ENCODE measurements at places on chromosomes 5 and 9. TPM values are rescaled to one million over a fixed set of nuclear protein-coding genes. Genes with fewer than 3 reads are reported as not detected.

DNA sequence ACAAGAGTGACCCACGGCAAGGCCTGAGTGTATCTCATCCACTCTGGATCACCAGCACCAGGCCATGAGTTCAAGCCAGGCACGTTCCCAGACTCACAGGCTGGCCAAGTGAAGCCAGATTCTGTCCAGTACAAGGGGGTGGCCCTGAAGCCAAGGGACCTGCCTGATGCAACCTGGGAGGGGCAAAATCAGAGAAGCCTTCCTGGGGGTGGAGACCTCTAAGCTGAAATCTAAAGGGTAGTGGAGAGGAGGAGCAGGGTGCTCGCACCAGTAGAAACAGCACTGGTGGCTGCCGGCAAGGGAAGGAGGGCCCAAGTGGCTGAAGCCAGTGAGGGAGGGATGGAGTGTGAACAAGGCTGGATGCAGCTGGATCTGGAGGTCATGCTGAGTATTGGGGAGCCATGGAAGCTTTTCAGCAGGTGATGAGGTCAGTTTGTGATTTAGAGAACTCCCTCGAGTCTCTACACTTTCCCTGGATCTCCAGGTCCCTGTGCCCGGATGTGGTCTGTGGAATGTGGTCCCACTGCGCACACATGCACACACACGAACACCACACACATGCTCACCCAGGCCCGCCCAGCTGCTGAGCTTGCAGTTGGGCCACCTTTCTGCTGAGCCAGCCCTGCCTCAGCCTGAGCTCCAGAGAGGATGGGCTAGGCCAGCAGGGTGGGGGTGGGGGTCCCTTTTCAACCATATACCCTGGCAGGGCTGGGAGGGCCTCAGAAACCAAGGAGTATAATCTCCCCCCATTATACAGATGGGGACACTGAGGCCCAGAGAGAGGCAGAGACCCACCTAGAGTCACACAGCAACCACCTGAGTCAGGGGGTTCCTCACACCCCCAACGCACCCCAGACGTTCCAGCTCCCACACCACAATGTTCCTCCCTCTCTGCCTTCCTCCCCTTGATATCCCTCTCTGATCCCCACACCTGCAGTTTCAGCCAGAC, 1.6 kb downstream of the PIP5KL1 start:
- no peak for DNase-seq

DNA sequence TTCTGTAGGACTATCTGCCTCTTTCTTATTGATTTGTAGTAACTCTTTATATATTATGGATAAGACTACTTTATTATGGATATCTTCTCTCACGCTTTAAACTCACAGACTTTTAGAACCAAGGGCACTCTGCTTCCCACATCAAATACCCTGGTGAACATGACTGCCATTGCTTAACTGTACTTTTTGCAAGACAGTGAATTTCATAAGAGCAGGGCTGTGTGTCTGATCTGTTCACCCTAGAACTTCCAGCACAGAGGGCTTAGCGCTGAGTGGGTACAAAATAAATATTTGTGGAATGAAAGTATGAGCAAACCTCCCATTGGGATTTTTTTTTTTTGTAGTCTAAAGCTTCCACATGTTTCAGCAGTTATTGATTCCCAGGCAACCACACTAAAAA, 84.8 kb downstream of the CFAP77 start:
- DNase-seq = no peak

DNA sequence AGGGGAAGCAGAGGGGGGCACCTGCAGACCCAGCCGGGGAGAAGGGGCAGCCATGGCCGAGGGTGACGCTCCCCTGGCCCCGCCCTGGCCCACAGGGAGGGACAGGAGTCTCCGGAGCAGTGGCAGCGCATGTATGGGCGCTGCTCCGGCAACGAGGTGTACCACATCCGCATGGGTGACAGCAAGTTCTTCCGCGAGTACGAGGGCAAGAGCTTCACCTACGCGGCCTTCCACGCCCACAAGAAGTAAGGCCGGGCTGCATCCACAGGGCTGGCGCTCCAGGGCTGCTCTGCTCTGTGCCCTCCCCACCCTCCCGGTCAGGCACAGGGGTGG, 68.2 kb downstream of the KCNT1 start:
- no peak for DNase-seq

DNA sequence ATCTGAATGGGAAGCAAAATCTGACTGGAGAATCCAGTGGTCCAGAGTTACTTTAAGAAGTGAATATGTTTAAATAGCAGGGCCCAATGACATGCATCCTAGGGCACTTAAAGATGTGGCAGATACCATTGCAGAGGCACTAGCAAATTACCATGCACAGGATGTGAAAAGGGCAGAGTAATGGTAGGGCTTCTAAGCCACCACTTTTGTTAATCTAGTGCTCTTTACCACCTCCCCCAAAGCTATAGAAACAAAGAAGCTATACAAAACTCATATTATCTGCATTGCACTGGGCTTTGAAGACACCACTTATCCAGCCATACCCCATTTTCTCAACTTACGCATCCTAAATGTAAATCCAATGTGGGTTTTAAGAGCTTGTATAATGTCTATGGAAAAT, 81.2 kb downstream of the ZCCHC7 start:
- DNase-seq = no peak

- DNase-seq = no peak
Observed at GRCh38 chr5:86824637-86825036, 206.9 kb downstream of the COX7C start.

- DNase-seq = no peak
Observed at GRCh38 chr9:110864011-110864410, 174.3 kb downstream of the LPAR1 start.

DNA sequence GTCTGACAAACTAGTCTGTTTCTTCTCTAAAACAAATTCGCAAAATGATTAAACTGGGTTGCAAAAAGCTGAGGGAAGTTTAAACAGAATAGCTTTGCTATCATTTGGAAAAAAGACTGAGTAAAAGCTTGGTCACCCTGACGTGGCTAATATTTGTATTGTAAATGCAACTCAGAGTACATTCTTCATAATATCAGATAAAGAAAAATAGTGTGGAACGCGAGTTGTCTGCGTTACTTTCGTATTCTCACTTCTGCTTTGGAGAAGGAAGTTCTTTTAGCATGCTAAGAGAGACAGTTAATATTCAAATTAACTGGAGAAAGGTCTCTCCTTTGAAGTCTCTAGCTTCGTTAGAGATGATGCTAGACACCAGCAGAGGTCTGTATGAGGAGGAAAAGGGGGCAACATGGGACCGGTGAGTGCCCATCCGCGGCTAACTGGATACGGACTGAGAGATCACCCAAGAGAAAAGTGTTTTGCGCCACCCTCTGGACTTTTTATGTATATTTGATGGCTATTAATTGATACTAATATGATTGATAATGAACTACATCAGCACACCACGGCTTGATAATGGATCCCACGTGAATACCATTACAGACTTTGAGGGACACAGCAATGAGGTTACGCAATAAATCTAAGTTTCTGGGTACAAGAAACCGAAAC, 2.9 kb upstream of the CNTRL start:
- peak; percentile 12 for DNase-seq

- DNase-seq = no peak
Observed at GRCh38 chr5:124655921-124656511, 90.4 kb downstream of the ZNF608 start.

DNA sequence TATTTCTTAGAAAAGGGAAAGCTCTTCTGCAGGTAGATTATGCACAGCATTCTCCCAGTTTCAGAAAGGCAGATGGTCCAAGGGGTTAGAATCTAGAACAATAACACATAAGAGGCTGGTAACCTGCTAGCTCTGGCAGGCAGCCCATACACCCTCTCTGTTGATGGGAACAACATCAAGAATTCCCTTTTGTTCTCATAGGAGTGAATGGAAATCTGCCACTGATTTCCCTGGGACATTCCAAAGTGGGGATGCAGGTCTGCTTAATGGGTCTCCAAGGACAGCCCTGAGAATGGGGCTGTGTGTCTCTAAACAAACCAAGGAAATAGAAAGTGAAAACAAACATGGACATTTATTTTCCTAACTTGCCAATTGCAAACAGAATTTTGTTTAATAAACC, 456.8 kb downstream of the EBF1 start:
- DNase-seq = no peak

GRCh38 chr5:138762110-138762509, 8.9 kb downstream of the CTNNA1 start:
- no peak for DNase-seq

GRCh38 chr5:14776602-14777001, 95.0 kb downstream of the ANKH start:
- no peak for DNase-seq

GRCh38 chr5:115555084-115555633, 10.6 kb upstream of the FEM1C start:
- DNase-seq = no peak

- DNase-seq = no peak
Observed at GRCh38 chr5:115469904-115470516, 74.6 kb downstream of the FEM1C start.

GRCh38 chr9:116661037-116661954, 25.8 kb upstream of the TRIM32 start:
- DNase-seq = peak; percentile 56

DNA sequence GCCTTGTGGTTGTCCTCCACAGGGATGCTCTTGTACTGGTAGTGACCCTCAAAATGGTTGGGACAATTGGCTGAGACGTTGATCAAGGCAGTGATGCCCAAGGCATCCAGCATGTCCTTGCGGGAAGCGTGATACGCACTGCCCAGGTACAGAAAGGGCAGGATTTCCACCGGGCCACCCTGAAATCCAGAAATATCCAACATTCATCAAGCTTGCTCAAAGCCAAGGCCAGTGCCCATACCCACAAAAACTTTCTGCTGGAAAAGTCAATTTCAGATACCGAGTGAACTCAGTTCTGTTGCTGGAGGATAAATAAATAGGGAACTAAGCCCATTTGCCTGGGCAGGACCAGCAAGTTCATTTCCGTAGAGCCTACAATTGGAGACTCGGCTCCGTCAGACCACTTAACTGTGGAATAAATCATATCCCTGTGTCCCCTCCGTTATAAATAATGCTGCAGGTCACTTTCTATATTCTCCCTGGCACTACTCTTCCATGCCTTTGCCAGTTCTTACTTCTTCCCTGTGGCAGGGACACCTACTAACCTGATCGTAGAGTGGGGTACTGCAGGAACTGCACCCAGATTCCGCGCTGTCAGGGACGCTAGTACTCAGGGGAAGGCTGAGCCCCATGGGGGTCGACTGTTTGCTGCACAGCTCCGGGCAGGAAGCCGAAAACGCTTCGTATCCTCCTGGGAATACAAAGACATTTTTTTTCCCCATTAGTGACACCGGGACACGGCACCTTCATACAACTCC, 1.2 kb downstream of the DUSP1 start:
- no peak for DNase-seq

GRCh38 chr9:74366111-74366510, 131.0 kb upstream of the RORB start:
- no peak for DNase-seq

GRCh38 chr9:123107639-123108285, 74.3 kb downstream of the GPR21 start:
- DNase-seq = no peak

GRCh38 chr5:83562071-83562606, 90.6 kb downstream of the VCAN start:
- no peak for DNase-seq

GRCh38 chr9:84846906-84847305, 177.4 kb downstream of the NTRK2 start:
- no peak for DNase-seq

DNA sequence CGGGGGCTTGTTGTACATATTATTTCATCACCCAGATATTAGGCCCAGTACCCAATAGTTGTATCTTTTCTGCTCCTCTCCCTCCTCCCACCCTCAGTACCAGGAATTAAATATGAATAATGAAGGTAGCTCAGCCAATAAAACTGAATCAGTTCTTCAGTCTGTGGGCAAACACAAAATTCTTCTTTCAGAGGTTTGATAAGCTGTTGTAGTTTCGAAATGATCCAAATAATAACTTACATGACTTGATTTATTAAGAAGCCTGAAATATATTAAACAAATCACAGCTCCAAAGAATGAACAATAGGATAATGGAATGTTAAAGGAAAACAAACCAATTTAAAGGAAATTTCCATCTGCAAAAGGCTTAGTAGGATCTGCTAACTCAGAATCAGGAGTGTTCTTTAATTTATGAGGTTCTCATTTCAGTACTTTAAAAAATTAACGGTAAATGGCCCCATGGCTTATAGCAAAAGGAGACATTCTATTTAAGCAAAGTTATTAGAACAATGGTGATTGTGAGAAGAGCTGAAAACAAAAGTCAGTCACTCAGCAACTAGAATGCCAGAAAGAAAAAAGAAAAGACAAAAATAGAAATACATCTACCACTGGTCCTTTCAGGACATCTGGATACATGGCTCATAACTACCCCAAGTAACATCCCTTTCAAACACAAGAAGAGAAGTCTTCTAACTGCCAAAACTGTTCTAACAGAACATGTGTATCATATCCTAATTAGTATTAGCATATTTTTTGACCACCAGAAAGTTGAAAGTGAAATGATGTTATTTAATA, 62.4 kb downstream of the NR3C1 start:
- DNase-seq = no peak

DNA sequence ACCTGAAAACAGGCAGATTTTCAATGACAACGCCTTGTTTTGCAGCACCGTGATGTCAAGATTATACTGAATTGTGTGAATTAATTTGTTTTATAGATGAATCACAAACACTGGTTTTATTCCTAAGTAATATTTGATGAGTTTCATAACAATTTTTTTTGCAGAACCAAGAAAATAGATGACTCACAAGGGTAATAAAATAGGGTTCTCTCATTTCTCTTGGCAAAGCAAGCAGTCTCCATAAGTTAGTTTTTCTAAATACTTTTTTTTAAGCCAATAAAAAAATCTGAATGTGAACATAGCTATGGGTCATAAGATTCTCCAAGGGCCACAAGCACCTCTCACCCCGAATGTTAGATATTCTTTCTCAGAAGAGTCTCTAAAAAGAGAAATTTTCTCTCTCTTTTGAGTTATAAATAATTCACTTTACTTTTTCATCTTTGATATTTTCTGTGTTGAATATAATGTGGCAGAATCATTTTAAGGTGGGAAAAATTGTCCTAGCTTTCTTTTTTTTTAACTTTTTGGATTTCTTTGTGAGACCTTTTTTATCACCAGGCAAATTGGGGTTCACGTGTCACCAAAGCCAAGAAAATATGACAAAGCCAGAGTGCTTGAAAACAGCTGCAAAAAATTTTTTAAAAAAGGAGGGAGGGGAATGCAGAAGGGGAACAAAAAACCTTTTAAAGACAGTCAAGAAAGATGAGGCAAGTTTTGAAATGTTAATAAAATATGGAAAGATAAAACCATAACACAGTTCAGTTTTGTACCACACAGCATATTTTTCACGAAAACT, 174.6 kb upstream of the DAPK1 start:
- no peak for DNase-seq

The GNA14 gene
- 1.6 TPM for total RNA-seq

The AQP3 gene
- total RNA-seq = not detected

The PCDHGA8 gene
- total RNA-seq = 5.7 TPM

The FCN2 gene
- not detected for total RNA-seq

The RASGEF1C gene
- 17.9 TPM for total RNA-seq

The IER5L gene
- 33.8 TPM for total RNA-seq

The PCDHB11 gene
- 13.0 TPM for total RNA-seq

The SAXO1 gene
- total RNA-seq = not detected

The VAV2 gene
- 31.0 TPM for total RNA-seq

The CCNJL gene
- total RNA-seq = 0.82 TPM

The CCL27 gene
- 0.41 TPM for total RNA-seq

The FIBCD1 gene
- 0.82 TPM for total RNA-seq

The SOWAHA gene
- total RNA-seq = 4.5 TPM

The CCNO gene
- total RNA-seq = not detected

The IL3 gene
- total RNA-seq = not detected

The CTXN3 gene
- 13.9 TPM for total RNA-seq

The CNTLN gene
- total RNA-seq = 20.0 TPM

The ISL1 gene
- total RNA-seq = 2.4 TPM

Data from frontal cortex (tissue), 4 donors.